ENCODE measurements at places on chromosomes 12 and 14.

- DNase-seq, result no peak
These were observed 318.8 kb downstream of the PRKD1 start for GRCh38 chr14:29608861-29609260.

DNA sequence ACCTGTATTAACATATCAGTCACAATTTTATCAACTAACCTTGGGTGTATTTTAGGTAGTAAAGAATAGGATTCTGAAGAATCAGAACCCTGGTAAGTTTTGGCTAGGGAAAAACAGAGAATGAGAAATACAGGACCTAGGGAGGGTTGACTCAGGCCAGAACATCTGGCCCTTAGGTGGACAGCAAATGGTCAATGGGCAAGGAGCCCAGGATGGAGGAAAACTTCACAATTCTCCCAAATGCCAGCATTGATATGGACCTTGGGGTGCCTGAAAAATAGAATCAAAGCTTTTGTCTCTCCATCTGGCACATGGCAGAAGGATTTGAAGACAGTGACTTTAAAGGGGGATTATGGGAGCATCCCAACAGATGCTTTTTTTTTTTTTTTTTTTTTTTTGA lies 32.7 kb upstream of the PRPF39 start:
- no peak for DNase-seq

GRCh38 chr12:113232089-113232839 lies 11.0 kb downstream of the TPCN1 start:
- peak; percentile 68 for DNase-seq

- DNase-seq, result no peak
These were observed 575.3 kb downstream of the TMTC2 start for GRCh38 chr12:83261998-83262397.

DNA sequence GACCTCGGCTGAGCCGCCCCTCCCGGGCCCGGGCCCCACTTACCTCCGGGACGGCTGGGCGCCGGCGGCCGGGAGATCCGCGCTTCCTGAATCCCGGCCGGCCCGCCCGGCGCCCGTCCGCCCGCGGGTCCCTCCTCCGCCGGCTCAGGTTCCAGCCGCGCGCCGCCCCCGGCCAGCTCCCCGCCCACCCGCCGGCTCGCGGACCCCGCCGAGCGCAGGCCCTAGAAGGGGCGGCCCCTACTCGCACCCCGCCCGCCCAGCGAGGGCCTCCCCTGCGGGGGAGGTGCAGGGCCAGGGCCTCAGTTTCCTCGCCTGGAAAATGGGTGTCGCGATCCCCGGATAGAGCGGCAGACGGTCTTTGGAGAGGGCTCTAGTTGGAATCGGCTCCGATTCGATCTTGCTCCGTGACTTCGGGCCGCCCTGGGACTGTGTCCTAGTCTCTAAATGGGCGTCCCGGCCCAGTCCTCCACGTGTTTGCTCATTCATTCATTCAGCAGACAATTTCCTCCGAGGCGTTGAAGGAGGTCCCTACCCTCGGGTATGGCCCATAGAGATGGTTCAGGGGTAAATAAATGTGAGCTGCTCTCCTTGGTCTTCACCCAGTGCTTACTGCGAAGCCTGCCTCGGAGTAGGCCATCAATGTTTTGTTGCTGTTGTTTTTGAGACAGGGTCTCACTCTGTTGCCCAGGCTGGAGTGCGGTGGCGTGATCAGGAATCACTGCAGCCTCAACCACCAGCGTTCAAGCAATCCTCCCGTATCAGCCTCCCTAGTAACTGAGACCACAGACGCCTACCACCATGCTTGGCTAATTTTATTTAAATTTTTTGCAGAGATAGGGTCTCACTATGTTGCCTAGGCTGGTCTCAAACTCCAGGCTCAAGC lies at the start of gene TRPV4:
Gene TRPV4, minus strand, starts transcription at position 92 of the 883 bp plus-strand sequence. CDS start 18,602 bp downstream, outside the sequence.
- DNase-seq, result no peak

DNA sequence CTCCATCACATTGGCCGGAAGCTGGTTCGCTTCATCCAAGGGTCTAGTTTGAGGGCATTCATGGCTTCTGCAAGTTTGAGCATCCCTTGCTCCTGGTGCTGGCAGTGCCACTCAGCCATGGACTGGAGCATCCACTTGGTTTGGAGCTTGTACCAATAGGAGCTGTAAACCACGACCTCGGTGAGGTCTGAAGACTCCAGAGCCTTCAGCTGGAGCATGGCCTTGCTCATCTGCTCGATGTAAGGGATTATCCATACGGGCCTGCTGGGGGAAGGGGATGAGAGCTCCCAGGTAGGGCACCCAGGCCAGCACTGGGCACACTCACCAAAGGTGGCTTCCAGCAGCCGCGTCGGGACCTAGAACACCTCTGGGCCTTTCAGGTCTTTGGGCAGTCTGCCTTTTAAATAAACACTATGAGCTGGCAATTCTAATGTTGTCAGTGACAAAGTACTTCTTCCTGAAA lies 13.5 kb downstream of the FOS start:
- no peak for DNase-seq

- peak; percentile 9 for DNase-seq
These were observed 65.8 kb upstream of the SLC8A3 start for GRCh38 chr14:70254476-70254961.

- DNase-seq, result no peak
These were observed 136.3 kb downstream of the SNAPC1 start for GRCh38 chr14:61898568-61898967.

GRCh38 chr12:15842108-15842507 lies 40.1 kb upstream of the STRAP start:
- DNase-seq, result no peak

DNA sequence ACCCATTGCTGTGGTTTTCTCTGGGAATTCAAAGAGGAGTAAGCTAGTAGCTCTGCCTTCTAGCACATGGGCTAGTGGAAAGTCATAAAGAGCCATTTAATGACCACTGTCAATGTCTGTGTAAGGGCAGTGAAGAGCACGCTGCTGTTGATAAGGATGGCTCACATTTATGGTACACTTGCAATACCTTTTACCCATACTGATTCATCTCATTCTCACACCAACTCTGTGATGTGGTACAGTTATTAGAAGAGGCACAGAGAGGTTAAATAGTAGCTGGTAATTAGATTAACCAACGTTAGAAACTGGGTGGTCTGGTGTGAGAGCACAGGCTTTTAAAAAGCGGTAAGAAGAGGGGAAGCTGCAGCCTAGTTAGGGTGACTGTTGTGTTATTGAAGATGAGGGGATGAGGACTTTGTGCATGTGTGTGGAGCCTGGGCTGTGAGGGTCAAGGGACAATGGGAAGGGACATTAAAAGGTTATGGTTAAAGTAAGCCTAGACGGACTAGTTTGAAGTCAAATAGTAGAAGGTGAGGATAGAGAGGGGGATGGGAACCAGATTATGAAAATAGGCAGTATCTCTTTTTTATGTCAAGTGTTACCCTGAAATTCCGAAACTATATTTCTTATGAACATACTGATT lies 25.2 kb downstream of the RASSF3 start:
- no peak for DNase-seq

DNA sequence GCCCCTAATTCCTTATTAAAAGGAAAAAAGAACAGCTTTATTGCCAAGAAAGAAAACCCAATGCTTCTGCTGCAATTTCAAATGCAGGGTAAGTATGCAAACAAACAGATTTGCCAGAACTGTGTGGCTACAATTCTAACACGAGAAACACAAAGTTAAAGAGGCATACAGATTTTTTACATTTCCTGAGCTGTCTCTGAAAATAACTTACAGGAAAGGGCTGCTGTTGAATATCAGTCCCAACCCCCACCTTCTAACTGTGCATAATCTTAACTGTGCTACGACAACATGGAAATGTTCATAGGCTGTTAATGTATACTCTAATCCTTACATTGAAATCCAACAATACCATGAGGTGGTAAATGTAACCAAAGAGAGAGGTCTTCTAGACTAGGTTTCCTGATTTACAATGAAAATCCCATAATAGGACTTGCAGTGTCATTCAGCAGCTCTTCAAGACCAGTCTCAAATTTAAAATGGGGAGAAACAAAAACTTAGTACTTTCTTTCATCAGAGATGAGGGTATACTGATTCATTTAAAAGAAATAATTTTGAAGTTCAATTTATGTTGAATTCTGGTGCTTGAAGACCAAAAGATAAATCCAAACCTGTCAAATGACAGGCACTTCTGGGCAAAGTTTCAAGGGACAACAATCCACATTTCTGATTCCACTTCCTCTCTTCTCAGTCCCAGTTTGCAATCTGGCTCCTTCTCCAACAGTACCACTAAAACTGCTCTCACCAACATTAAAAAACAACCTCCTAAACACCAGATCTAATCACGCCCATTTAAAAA lies 14.4 kb downstream of the FGD6 start:
- no peak for DNase-seq

GRCh38 chr12:121439715-121440114 lies 39.8 kb downstream of the RNF34 start:
- no peak for DNase-seq

DNA sequence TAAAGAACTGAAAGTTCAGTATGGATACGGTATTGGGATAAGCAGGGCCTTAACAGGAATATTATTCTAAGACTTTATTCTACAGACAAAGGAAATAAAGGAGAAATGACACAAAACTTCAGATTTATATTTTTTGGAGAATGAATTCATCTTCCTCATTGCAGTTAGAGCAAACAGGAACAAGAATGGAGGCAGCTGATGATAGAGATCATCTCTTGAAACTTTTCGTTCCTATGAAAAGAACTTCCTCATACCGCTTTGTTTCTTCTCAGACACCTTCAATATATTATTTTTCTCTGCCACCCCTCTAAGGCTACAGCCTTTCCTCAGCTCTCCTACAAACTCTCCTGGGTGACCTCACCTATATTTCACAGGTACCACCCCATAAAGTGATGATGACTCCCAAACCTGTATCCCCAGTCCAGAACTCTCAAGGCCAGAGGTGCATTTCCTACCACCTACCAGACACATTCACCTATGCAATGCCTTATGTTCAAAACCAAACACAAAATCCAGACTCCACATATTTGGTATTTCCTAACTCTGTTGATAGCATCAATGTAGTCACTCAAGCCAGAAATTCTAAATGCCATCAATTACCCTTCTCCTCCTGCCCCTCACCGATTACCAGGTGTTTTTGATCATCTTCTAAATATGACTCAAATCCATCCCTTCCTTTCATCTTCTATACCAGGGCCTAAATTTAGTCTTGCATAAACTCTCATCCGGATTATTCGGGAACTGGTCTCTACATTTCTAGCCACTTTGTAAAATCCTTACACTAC lies 7.4 kb downstream of the MAP4K5 start:
- no peak for DNase-seq

DNA sequence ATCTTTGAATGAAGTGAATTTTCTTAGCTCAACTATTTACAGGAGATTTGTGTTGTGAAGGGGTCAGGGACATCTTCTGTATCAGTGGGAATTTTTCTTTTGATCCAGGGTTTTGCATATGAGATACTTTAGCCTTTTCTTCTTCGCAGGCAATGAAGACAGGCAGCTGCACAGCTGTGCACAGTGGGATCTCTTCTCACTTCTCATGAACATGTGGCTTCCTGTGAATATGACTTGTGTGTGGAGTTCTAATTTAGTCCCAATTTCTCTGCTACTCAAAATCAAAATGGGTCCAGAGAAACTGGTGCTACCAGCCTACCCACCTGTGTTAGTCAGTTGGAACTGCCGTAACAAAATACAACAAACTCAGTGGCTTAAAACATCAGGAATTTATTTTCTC lies 37.8 kb downstream of the ARF6 start:
- no peak for DNase-seq

GRCh38 chr12:52119398-52120254 lies 40.1 kb downstream of the SMIM41 start:
- no peak for DNase-seq

DNA sequence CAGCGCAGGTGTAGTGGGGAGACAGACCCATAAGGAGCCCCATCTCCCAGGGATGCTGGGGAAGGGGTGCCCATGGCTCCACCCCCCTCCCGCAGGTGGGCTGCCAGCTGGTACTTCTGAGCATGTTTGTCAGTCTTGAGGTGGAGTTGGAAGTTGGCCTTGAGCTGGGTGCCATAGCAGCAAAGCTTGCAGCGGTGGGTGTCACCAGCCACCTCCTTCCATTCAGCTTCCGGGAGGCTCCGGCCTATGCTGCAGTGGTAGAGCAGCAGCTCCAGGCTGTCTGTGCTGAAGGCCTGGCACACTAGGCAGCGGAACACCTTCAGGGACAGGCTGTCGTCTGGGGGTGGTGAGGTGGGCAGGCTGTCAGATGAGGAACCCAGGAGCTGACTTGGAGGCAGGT lies 18.9 kb downstream of the ZFHX2 start:
- no peak for DNase-seq

DNA sequence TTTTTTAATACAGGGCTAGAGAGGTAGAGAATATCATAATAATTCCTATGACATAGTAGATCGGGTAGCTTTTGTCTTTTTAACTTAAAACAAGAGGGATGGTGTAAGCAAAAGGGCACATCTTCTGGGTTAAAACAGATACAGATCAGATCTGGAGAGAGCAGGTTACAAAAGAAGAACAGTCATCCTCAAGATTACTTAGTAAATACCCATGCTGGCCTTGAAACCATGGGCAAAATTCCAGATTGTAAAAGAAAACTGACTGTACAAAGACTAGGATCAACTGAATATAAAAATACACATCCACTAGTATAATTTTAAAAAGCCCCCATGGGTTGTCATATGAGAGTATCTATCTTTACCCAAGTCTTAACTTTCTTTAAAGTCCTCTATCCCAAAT lies 76.7 kb downstream of the MED13L start:
- no peak for DNase-seq

DNA sequence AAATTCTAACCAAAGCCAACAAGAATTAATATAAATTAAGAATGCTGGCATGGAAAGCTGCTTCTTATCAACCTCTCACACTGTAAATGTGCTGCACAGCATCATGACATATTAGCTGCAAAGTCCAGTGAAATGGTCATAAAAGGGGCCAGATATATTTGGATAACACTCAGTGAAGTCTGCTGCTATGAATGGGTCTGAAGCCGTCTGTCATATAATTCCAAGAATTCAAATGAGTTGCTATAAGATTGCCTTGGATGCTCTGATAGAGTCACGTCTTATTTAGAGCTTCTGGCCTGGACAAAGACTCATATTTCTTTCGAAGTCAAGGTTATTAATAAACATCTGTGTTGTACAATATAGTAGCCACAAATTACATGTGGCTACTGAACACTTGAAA lies 54.3 kb upstream of the OVCH1 start:
- no peak for DNase-seq

DNA sequence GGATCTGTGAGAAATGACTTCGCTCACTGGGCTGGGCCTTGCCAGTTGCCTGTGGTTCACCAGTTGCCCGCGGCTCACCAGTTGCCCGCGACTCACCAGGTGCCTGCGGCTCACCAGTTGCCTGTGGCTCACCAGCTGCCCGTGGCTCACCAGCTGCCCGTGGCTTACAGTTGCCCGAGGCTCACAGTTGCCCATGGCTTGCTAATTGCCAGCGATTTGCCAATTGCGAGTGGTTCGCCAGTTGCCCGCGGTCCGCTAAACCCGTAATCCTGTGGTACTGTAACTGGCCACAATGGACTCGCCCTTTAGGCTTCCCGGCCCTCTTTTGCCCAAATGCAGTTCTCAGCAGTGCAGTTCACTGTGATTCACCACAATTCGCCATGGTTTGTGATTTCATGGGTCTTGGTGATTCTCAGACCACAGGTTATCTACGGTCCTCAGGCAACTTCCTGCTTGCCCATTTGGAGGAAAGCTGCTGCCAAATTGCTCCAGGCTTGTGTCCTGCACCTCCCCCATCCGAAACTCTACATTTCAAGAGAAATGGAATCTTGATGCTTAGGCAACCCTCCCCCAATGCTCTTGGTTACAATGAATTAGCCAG lies 15.0 kb upstream of the MEG3 start:
- DNase-seq, result no peak

- DNase-seq, result peak; percentile 98
These were observed 37.7 kb downstream of the RASAL1 start for GRCh38 chr12:113097716-113098440.

GRCh38 chr12:77130193-77130592 lies 64.8 kb upstream of the E2F7 start:
- DNase-seq, result no peak

- peak; percentile 78 for DNase-seq
These were observed 11.2 kb downstream of the ESRRB start for GRCh38 chr14:76386944-76387782.

All from posterior cingulate gyrus (tissue), 11 donors.